Activated CD4-positive, CD25-positive, alpha-beta regulatory T cell treated with anti-CD3 and anti-CD28 coated beads, Interleukin-2, amount 50 U/mL, for 16 hours (primary cell): ENCODE measurements at places on chromosomes 12 and 14.

GRCh38 chr12:23099604-23100003 lies 474.6 kb downstream of the ETNK1 start:
- no peak for DNase-seq

GRCh38 chr12:30484658-30485057 lies 211.0 kb downstream of the IPO8 start:
- DNase-seq, result no peak

DNA sequence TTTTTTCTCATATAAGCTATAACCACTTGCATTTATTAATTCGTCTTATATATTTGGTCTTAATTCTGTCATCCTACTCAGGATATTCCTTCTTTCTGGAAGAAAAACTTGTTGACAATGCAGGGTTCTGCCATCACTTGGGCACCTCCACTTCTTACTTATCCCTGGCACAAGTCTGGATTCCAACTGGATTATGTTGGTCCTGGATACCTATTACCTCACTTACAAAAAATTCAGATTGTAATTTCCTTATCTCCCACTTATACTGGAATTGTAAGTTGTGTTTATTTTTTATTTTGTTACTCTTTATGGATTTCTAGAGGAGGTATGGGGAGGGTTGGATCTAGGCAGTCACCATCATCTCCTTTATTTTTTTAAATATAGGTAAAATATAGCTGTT lies 36.7 kb downstream of the LRRIQ1 start:
- no peak for DNase-seq

DNA sequence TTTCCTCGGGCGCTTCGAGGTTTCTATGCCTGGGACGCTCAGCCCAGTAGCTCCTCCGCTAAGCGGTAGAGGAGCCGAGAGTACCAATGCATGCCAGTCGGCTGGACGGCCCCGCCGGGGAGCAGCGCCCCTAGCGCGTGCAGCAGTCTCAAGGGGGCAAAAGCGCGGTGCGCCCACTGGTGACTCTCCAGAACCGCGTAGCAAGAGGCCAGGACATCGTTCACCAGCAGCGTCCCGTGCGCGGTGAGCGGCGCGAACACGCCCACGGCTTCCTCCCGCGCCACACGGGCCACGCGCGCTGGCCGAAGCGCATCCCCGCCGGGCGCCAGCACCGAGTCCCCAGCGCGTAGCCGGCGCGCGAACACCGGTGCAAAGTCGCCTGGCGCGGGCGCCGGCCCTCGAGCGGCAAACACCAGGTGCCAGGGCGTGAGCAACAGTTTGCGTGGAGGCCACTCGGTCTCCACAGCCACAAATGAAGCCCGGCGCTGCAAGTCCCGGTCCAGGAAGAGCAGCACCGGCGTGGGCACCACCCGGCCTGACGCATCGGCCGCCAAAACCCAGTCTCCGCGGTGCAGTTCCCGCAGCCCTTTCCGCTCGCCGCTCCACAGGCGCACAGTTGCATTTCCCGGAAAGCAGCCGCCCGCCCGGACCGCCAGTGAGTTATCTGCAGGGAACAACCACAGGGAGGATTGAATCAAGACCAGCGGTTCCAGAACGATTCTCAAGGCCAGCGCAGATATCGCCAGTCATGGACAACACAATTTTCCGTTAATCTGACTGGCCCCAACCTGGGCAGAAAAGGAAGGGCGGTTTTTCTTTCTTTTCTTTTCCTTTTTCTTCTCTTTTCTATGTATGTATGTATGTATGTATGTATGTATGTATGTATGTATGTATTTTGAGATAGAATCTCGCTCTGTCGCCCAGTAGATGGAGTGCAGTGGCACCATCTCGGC lies 4.5 kb downstream of the DHH start:
- DNase-seq, result no peak

DNA sequence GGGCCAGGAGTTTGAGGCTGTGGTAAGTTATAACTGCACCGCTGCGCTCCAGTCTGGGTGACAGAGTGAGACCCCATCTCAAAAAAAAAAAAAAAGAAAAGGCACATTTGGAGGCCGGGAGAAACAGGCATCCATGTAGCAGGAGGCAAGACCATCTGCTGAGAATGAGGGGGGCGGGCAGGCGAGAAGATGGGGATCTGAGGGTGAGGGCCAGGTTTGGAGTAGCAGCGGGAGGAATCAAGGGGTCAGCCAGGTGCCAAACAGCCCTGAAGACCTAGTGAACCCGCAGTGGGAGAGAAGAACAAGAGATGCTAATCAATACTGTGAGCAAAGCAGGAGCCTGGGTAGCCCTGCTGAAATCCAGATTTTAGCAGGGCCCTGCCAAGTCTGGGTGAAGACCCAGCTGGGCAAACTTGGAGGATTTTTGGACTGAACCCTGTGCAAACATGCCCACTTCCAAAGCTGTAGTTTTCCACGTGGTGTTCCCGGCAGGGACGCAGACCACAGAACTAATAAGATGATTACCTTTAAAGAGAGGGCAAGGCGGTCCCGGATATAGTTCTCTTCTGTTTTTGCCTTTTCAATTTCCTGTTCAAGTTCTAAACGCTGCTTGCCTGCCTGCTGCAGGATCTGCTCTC lies 61.0 kb downstream of the NIN start:
- DNase-seq, result no peak

DNA sequence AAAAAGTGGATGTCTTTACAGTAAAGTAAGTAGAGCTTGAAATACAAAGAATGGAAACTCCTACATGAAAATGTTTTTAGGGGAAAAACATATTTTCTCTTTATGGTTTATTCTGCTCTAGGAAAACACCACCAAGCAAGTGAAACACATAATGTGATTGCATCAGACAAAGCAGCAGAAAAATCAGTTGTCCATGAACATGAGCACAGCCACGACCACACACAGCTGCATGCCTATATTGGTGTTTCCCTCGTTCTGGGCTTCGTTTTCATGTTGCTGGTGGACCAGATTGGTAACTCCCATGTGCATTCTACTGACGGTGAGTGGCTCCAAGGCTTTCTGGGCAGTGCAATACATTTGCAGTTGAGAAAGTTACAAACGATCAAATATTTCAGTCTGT lies 42.6 kb upstream of the PLEKHD1 start:
- DNase-seq, result no peak

DNA sequence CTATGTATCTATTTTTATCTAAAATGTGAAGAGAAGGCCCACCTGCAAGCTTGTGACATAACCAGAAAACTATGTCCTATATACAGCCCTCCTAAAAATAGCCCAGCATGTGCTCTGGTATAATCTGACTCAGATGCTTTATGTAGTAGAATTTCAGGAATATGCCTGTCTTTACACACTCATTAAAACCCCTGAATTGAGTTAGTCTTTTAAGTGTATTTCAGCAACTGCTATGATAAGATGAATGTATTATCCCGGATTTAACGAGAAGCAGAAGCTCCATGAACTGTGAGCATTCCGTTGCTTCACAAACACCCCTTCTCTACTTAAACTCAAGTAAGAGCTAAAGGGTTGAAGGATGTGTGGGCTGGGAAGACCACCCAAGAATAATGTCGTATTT lies 89.9 kb upstream of the PRICKLE1 start:
- no peak for DNase-seq

DNA sequence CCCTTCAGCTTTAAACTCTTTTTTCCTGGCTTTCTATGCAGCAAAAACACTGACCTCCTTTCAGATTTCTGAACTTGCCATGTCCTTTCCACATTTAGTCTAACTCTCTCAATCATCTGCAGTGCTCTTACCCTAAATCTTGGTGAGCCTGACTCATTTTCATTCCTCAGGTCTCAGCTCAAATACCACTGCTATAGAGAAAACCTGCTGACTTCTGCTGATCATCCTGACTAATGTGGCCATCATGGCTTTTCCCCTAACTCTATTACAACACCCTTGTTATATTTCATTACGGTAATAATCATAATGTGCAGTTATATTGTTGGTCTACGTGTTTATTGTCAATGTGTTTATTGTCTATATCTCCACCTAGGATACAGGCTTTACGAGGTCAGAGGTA lies 207.3 kb upstream of the OR4E1 start:
- no peak for DNase-seq

- no peak for DNase-seq
Measured at GRCh38 chr12:63042646-63043045, 107.7 kb upstream of the PPM1H start.

DNA sequence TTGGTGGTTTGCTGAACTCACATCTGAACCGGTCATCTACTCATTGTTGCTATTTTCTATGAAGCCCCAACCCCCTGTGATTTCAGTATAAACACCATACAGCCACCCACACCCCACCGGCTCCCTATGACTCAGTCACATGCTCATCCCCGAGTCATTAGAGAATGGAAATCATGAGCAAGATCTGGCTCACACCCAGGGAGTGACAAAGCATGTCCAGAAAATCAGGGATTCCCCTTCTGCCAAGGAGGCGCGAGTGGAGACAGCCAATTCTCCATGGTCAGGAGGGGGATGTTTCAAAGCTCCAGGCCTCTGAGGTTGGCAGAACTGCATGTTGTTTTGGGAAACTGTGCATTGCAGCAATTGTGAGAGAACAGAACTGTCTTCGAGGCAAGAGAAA lies 657.5 kb upstream of the TBX3 start:
- no peak for DNase-seq

DNA sequence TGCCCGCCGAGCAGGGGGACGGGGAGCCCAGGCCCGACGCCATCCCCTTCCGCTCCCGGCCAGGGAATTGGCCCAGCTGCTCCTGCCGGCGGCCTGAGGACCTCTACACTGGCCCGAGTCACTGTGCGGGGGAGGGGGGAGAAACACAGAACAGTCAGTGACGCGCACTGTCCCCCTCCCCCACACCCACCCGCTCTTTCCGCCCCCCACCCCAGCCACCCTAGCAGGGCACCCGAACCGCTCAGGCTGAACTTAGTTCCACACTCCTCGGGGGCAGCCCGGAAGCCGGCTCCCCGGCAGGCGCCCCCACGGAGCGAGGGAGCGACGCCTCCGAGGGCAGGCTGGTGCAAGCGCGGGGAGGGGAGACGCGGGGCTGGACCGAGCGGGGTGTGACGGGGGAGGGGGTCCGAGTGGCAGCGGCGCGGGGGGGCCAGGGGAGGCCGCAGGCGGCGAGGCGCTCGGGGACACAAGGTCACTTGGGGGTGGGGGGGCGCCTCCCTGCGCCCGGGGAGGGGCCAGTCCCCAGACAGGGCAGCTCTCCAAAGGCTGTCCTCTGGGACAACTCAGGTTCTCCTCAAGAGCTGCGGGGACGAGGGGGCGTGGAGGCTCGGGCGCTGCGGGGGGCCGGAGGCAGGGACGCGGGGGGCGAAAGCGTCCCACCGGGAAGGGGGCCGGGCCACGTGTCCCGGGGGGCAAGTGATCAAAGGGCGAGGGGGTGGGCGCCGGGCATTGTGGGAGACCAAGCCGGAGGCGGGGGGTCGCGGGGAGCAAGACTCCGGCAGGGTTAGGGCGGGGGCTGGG lies 648 bp downstream of the CHD4 start:
- no peak for DNase-seq

DNA sequence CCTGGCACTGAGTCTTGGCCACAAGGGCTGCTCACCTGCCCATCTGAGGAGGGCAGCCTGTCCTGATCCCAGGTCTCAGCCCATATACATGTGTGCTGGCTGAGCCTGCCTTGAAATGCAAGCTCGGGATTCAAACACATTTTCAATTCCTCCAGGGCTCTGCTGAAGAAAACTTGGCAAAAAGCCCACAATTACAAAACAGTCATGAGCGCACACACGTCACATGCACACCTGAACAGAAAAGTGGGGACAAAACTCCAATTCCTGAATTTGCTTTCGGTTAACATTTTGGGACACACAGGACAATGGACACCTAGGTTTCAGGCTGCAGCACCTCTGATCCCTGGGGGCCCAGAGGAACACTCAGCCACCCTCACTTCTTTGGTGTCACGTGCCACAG lies 113.9 kb downstream of the RBM19 start:
- DNase-seq, result no peak

DNA sequence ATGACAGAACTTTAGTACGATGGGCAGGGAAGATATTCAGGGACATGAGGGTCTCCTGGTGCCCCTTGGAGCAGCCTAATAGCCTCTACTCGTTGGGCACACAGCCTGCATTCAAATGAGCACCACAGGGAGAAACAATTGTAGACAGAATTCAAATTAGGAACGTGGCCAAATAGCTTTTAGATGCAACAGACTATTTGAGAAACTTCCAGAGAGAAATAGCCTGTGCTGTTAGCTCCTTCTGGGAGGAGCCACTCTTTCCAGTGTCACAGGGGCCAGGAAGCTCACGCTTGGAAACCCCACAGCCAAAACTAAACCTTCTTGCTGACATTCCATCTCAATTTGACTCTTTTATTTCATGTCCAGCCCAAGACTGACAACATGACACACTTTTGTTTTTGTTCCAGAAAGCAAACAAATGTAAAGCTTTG lies 114.5 kb downstream of the RPAP3 start:
- no peak for DNase-seq
